AG08396 (cell line): ENCODE measurements at places on chromosomes 7 and 10.

- DNase-seq: no peak
Measured at GRCh38 chr10:96152437-96152836, 22.3 kb downstream of the ZNF518A start.

DNA sequence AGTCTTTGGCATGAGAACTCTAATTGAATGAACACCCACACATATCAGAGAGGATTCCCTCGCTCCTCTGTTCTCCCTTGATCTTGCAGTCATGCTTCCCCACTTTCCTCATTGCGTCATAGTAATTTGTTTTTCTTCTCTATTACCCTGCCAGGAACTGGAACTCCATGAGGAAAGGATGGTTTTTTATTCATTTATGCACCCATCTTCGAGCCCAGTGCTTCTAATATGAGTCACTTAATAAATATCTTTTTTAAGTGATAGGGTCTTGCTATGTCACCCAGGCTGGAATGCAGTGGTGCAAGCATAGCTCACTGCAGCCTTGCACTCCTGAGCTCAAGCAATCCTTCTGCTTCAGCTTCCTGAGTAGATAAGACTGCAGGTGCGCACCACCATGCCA is 83.5 kb downstream of the OTUD1 start:
- no peak for DNase-seq

- DNase-seq: peak; percentile 2
Measured at GRCh38 chr10:86964061-86964846, 4.0 kb upstream of the ADIRF start.

DNA sequence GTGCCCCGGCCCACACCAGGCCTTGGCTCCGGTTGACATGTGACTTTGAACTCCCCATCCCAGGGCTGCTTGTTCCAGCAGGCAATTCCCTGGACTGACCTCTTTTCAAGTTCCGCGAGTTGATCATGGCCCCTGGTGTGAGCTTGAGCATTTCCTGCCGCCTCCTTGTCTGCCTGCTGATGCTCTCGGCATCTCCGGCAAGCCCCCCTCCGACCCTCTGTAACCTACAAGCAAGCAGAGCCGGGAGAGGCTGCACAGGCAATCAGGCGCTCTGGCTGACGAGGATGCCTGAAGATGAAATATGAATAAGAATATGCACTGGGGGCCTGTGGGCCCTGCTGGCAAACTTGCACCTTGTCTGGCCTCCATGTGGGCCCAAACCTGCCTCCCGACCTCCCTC is 304.9 kb upstream of the MKI67 start:
- DNase-seq: no peak

DNA sequence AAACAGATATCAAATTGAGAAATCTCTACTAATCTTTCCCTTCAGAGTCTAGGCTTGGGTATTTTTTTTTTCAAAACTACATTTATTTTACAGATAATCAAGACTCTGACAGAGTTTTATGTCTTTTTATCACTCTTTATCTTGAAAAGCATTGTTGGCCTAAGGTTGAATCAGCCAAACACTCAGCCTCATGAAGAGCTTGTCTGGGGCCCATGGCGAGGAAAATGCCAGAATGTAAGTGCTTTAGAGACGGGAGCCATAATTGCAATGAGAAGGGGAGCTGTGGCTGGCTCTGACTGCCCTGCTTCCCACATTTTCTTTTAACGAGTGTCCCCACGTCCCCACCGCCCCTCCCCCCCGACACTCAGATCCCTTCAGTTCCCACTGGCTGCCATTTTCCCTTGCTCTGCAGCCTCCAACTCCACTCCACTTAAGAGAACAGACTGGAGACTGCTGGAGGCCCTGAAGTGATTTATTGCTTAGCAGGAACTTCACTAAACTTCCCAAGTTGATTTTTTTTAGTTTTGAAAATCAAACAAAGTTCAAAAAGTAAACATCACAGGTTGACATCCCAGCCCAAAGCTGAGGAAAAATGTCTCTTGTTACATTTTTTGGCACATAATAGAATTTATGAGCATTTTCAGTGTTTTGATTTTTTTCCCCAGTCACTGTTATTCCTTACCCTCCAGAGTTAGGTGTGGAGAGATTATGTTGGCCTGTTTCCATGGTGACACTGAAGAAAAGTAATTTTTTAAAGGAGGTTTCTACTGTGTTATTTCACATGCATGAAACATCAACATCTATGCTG is 637.5 kb upstream of the GALNT17 start:
- no peak for DNase-seq
